ENCODE measurements at places on chromosomes 1 and 21.

GRCh38 chr1:82317671-82318070, 516.9 kb downstream of the ADGRL2 start:
- peak; percentile 10 for DNase-seq

DNA sequence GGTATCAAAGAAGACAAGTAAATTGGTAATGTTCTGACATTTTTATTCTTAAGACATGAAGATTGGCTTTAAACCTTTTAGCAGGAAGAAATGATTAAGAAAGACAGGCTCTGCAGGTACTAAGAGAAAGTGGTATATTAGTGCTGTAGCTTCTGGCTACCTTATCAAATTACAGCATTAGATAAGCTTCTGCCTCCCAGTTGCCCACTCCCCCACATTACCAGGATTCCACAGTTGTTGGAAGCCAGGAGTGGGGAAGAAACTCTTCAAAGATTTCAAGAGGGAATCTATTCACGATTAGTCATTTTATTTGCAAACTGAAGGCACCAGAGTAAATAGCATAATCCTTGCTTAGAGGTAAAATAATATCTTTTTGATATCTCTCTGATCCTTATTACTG, 274.9 kb downstream of the LMO4 start:
- DNase-seq = no peak

- no peak for DNase-seq
Observed at GRCh38 chr1:28830814-28831213, 18.8 kb downstream of the OPRD1 start.

DNA sequence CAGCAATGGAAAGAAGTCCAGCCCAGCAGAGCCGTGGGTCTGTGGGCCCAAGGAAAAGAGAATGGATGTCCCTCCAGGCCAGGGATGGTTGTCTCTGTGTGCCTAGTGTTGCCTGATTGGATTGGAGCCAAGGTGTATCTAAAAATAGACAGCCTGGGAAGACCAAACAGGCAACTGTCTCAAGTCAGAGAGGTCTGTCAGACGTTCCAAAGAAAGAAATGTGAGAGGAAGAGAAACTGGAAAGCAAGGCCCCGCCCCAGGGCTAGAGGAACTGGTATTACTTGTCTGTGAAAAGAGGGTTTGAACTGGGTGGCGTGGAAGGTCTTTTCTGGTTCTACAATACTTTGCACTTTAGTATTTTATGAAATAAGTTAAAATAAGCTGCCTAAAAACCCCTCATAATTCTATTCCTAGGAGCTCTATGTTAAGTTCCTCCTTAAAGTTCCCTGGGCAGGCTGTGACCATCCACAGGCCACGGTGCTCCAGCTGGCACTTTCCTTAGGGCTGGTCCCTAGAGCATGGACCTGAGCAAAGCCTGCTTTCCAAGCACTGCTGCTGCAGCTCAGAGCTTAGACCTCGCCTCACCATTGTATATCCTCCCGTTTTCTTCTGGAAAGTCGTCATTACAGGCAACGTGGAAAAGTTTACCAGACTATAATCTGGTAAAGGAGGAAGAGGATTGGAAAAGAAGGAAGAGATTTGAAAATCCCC, 151.6 kb downstream of the DISC1 start:
- peak; percentile 52 for DNase-seq
